Activated naive CD4-positive, alpha-beta T cell treated with anti-CD3 and anti-CD28 coated beads for 36 hours (primary cell): ENCODE measurements at places on chromosomes 2 and 18. TPM values are rescaled to one million over a fixed set of nuclear protein-coding genes. Genes with fewer than 3 reads are reported as not detected.

DNA sequence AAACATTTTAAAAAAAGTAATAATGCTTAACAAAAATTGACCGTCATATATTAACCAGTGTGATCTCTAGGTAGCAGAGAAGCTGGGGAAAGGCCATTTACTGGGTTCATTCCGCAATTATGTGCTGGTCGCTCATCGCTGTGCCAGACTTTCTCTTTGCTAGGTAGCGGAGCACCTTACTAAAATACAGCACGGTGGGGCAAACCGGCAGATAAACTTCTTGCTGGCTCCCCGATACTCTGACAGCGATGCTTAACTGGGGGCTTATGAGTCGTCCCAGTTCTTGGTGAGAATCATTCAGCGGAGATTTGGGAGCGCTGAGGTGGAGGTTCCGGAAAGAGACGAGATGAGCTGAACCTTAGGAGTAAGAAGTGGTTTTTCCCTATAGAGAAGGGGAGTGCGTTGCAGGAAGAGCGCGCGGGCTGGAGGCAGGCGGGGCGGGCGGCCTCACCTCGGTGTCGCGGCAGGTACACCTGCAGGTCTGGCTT lies 605 bp downstream of the C2orf68 start:
- peak overlapping the region; percentile 98 for H3K4me3 ChIP-seq
- H3K4me1 ChIP-seq, result peaks cover 22% of the 10 kb centered on the region
- DNase-seq, result no peak
- H3K36me3 ChIP-seq, result peaks cover 17% of the 10 kb centered on the region
- H3K27me3 ChIP-seq, result no peaks in the 10 kb centered on the region

- H3K27me3 ChIP-seq, result no peaks in the 10 kb centered on the region
- no peak overlapping the region for H3K4me3 ChIP-seq
- DNase-seq, result no peak
- no peaks in the 10 kb centered on the region for H3K36me3 ChIP-seq
- H3K27ac ChIP-seq, result no peak overlapping the region
- H3K4me1 ChIP-seq, result no peaks in the 10 kb centered on the region
Observed at GRCh38 chr18:6355789-6356589, 58.7 kb downstream of the L3MBTL4 start.

GRCh38 chr2:73078457-73079411 lies 7.2 kb upstream of the SFXN5 start:
- H3K27ac ChIP-seq, result no peak overlapping the region
- DNase-seq, result no peak
- H3K27me3 ChIP-seq, result no peaks in the 10 kb centered on the region
- no peaks in the 10 kb centered on the region for H3K36me3 ChIP-seq

GRCh38 chr2:25400576-25401216 lies 59.0 kb upstream of the DNMT3A start:
- no peaks in the 10 kb centered on the region for H3K27me3 ChIP-seq
- H3K4me1 ChIP-seq, result peaks cover 12% of the 10 kb centered on the region
- H3K4me3 ChIP-seq, result no peak overlapping the region
- no peak overlapping the region for H3K27ac ChIP-seq
- DNase-seq, result no peak
- no peaks in the 10 kb centered on the region for H3K36me3 ChIP-seq

DNA sequence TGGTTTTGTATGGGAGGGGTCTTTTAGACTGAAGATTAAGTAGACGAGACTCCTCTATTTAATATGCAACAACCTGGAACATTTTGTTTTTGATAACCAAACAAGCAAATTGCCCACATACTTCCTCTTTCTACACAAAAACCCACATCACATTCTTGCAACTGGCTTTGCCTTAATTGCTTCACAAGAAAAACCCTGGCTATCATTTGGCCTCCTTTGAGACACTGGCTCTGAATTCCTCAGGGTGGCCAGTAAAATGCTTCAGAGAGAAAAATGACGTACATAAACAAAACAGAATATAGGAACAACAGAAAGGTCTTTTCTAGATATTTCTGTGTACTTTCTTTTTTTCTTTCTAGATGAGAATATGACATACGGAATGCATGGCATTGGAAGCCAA lies 103.0 kb downstream of the TRIB2 start:
- H3K27ac ChIP-seq, result no peak overlapping the region
- no peak for DNase-seq
- H3K4me1 ChIP-seq, result peaks cover 45% of the 10 kb centered on the region

Gene SLC9A2
- total RNA-seq, result 0.07 TPM

DNA sequence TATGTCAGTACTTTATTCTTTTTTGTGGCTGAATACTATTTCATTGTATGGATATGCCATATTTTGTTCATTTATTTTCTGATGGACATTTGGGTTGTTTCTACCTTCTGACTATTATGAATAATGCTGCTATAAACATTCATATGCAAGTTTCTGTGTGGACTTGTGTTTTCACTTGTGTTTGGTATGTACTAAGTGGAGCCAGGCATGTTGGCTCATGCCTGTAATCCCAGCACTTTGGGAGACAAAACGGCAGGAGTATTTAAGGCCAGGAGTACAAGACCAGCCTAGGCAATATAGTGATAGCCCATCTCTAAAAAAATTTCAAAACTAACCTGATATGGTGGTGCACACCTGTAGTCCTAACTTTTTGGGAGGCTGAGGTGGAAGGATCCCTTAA lies 23.3 kb downstream of the MARCHF7 start:
- H3K27me3 ChIP-seq, result no peaks in the 10 kb centered on the region
- peak overlapping the region; percentile 28 for H3K27ac ChIP-seq
